Omental fat pad (tissue), 4 donors: ENCODE measurements at places on chromosomes 3 and 15.

GRCh38 chr15:71532994-71533393 lies 277.4 kb upstream of the NR2E3 start:
- DNase-seq: no peak

DNA sequence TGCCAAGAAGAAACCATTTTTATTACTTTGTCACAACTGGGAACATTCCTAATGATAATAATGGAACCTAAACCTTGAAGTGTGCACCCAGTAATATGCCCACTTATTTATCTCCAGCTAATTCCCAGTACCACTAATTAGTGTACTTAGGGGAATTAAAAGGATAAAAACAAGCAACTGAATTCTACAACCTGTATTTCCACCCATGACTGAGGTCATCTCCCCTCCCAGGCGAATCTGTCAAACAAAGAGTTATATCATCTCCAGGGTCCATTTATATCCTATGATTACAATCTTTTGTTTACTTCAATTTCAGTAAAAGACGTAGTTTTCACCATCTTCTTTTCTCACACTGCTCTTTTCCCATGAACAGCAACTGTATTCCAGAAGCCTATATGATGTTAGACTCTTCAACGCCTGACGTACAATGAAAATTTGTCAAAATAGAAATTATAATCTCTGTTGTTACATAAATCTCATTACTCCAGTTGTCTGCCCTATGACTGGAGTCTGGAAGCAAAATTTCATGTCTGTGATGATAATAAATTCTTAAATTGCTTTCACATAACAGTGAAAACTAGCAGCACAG lies 177.6 kb downstream of the GOLIM4 start:
- DNase-seq: no peak

DNA sequence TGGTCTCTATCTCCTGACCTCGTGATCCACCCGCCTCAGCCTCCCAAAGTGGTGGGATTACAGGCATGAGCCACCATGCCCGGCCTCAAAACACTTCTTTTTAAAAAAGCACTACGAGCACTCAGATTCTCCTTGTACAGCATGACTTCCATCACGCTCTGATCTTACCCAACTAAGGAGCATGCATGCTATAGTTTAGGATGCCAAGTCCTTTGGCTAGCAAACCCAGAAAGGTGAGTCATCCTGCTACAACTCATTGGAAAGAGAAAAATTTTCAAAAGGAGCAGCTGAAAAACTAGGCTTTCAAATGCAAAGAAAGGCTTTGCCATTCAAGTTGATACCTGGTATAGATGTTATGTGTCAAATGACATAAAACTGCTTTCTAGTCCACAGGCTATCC lies 70.3 kb upstream of the PRICKLE2 start:
- no peak for DNase-seq

DNA sequence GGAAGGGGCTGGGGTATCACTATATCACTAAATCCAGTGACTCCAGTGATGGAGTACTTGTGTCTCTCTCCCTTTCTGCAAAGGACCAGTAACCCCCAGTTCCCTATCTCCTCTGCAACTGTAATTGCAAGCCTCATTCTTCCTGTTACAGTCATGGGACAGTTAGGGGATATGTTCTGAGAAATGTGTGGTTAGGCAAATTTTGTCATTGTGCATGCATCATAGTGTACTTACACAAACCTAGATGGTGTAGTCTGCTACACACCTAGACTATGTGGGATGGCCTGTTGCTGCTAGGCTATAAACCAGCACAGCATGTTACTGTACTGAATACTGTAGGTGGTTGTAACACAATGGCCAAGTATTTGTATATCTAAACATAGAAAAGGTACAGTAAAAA lies 2.2 kb downstream of the VPS8 start:
- DNase-seq: no peak

DNA sequence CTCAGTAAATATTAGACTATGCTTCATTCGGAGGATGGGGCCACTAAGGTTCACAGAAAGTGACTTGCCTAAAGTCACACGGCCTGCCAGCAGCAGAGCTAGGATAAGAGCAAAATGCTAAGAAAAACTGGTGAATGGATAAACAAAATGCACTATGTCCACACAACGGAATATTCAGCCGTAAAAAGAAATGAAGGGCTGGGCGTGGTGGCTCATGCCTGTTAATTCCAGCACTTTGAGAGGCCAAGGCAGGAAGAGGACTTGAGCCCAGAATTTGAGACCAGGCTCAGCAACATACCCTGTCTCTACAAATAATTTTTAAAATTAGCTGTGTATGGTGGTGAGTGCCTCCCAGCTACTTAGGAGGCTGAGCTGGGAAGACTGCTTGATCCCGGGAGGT lies 7.7 kb downstream of the TKT start:
- DNase-seq: no peak

DNA sequence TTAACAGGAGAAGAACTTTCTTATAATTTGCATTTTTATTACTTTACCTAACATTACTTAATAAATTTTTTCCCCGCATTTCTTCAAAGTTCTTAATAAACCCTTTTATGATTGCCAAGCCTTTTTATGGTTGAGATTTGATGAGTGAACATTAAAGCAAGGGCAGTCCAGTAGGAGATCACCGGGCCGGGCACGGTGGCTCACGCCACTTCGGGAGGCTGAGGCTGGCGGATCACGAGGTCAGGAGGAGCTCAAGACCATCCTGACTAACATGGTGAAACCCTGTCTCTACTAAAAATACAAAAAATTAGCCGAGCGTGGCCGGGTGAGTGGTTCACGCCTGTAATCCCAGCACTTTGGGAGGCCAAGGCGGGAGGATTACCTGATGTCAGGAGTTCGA lies 61.4 kb upstream of the TRA2B start:
- DNase-seq: no peak

DNA sequence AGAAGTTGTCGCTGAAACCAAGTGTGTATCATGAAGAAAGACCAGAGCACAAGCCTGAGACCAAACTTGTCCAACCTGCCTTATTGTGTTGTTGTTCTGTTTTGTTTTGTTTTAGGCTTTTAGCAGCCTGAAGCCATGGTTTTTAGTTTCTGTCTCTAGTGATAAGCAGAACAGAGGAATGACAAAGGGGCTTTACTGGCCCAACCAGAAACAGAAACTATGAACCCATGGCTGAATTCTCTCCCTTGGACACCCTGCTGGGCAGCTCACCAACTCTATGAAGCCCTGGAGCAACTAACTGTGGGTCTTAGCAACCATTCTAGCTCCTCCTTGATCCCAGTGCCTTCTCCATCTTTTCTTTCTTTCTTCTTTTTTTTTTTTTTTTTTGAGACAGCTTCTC lies 30.3 kb downstream of the HCLS1 start:
- no peak for DNase-seq

DNA sequence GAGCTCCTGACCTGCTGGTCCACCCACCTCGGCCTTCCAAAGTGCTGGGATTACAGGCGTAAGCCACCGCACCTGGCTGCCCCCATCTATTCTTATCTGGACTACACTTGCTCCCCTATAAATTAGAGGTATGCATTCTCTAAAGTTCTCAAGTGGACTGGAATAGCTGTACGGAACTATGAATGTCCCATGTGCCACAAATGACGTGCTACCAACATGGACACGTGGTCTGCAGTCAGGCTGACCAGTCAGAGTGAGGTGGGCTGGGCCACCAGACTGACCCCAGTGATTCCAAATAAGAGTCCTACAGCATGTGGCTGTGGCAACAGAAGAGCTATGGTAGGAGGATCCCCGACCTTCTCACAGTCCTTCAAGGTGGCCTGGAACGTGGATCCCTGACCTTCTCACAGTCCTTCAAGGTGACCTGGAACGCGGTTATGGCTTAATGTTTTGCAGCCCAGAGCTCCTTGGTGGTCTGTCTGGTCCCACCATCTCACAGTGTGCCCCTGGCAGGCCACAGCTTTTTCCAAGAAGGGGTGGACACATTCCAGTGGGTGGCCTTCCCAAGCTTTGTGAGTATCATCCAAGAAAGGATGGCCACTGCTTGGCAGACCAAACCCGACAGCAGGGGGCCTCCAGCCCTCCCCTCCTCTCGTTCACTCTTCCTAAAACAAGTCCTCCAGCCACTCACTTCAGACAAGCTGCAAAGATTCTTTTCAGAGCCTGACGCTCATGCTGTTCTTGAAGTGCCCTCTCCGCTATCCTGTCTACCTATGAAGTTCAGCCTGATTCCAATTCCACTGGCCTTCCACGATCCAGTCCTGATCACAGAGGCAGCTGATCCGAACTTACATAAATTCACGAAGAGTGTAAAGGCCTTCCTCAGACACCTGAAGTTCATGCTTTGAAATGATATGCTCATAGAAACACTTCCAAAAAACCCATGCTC lies 4.4 kb downstream of the ADAMTS17 start:
- DNase-seq: no peak

- no peak for DNase-seq
Measured at GRCh38 chr3:49495023-49495422, 25.0 kb downstream of the DAG1 start.

- DNase-seq: no peak
Measured at GRCh38 chr3:195188426-195188927, 82.5 kb downstream of the XXYLT1 start.

GRCh38 chr3:135970506-135971116 lies 5.1 kb downstream of the PPP2R3A start:
- no peak for DNase-seq

- DNase-seq: no peak
Measured at GRCh38 chr3:157117875-157118654, 41.9 kb downstream of the CCNL1 start.

GRCh38 chr15:39860200-39860599 lies 59.9 kb downstream of the GPR176 start:
- no peak for DNase-seq

DNA sequence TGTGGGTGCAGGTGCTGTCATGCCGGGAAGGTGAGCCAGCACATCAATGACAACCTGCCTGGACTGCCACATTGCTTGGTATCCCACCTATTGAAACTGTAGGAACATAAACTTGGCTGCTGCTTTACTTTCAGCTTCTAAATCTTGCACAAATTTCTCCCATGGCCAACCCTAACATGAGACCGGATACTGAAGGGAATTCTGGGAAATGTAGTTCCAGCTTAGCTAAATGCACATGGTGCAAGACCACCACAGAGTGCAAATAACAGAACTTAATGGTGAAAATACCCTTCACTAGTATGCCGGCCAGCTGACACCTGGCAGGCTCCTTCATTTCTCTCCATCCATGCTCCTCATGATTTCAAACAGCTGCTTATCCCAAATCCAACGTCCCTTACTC lies 247.4 kb downstream of the ARRDC4 start:
- no peak for DNase-seq

DNA sequence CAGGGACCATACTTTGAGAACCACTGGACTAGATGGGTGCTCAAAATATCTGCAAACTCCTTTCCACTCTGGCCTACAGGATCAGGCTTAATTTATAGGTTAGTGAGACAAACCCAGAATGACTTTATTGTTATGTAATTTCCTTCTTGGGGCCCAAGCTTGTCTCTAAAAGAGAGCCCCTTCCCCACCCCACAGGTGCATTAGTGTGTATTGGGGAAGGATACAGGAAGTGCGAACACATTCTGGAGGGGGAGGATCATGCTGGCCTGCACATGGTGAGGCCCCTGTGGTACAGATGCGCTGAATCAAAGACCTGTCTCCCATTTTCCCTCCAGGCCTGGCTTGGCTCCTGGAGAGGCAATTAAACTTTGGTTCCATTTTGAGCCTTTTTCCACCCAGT lies 273.0 kb upstream of the LRTM1 start:
- no peak for DNase-seq

DNA sequence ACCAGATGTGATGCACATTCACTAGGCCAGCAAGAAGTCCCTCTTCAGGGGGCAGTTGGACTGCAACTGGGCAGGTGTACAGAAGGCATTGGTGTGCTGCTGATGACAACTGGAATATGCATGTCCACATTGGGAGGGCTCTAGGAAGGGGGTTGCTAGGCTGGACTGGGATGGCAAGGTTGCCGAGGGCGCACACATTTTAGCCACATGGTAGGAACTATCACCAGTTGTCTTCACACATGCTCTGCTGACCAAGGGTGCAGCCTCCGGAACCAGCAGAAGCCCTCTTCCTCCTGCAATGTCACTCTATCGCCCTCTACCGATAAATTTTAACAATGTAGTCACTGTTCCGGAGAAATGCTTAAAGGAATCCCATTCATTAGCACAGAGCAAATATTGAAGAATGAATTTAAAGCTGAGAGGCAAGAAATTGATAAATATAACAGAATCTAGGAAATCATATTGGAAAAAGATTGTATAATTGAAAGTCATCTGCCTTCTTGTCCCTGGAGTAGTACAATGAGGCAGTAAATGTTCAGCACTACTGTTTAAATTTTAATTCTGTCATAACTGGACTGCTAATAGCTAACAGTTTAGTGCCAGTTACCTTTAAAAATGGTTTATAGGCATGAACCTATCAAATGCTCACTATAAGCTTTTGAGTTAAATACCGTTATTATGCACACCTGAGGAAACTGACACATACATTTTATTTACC lies 22.6 kb upstream of the LYSMD4 start:
- DNase-seq: no peak

GRCh38 chr3:57821765-57822164 lies 65.7 kb downstream of the SLMAP start:
- DNase-seq: no peak

GRCh38 chr15:60697750-60698149 lies 218.8 kb upstream of the ICE2 start:
- no peak for DNase-seq

DNA sequence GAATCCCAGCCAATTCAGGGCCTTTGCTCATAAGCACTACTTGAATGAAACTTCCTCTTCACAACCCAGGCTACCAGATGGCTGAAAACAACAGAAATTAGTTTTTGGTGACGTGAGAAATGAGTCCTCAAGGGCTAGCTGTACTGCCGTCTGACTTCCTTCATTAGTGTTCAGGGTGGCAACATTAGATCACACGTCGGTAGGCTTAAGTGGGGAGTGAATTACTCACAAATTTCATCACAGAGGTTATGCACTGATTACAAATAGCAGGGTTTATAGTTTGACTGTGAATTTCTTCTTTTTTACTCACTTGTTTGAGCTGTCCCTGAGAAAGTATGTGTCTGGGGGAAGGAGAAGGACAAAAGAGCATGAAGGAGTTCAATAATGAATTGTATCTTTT lies 397.2 kb downstream of the GAP43 start:
- DNase-seq: no peak

GRCh38 chr15:73750438-73750837 lies 2.7 kb downstream of the INSYN1 start:
- no peak for DNase-seq

- DNase-seq: no peak
Measured at GRCh38 chr3:189995129-189995528, 125.6 kb downstream of the P3H2 start.

- no peak for DNase-seq
Measured at GRCh38 chr15:31792611-31793199, 237.6 kb upstream of the CHRNA7 start.

DNA sequence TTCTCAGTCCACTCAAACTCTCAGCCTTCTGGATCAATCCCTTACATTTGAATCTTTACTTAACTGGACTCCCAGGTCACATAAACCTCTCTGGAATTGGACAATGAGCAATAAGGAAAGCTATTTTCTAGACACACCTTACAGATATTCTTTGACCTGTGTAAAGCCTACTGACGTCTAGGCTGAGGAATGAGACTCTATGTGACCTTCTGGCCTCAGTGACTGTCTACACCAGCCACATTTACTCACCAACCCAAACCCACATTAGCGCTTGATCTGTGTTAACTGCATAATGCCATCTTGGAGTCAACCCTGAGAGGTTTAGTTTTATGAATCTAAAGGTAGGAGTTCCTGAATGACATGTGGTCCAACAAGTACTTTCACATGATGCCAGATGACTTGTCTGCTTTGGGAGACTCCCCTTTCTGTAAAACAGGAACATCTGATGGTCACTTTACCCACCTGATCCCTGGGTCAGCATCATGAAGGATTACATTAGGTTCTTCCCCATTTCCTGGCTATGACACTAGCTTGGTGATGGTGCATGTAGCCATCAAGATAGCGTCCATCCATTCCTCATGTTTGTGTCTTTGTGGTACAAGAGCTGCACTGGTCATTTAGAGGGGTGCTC lies 11.4 kb upstream of the COMMD2 start:
- no peak for DNase-seq
